ENCODE measurements at places on chromosomes 5 and 9.

GRCh38 chr5:170301981-170302652 is 4.5 kb upstream of the LCP2 start:
- DNase-seq, result no peak

DNA sequence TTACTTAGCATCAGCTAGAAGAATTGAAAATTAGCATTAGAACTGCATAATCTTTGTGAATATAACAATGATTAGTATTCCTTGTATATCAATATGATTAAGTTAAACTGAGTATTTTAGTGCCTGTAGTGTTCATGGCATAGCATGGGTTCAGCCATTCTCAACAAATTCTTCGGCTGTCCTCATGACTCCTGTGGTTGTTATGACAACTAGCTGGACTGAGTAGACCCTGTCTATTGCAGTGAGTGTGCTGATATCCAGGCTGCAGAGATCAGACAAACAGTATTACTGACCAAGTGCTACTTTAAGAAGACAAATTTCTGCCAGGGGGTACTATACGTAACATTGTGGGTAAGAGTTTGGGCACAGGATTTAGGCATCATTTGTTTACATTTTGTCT is 125.9 kb downstream of the NUDT12 start:
- no peak for DNase-seq

DNA sequence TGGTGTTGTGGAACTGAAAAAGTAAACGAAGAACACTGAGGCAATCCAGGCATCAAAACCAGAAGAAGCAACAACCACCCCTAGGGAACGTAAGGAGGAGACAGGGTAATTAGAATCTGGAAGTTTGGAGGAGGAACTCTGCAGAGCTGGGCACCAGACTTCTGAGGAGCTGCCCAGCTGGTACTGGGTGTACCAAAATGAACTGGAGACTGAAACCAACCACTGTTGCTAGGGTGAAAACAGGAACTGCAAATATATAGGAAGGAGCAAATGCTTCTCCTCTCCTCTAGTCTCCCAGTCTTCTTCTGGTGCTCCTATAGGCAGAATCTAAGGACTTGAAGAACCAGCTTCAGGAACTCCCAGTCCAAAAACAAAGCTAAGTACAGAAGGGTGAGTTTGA is 189.8 kb downstream of the ELAVL2 start:
- no peak for DNase-seq

- peak; percentile 89 for DNase-seq
These were observed 246.6 kb downstream of the SLCO4C1 start for GRCh38 chr5:102049517-102049916.

GRCh38 chr5:115343855-115344254 is 47.4 kb upstream of the CCDC112 start:
- DNase-seq, result no peak

DNA sequence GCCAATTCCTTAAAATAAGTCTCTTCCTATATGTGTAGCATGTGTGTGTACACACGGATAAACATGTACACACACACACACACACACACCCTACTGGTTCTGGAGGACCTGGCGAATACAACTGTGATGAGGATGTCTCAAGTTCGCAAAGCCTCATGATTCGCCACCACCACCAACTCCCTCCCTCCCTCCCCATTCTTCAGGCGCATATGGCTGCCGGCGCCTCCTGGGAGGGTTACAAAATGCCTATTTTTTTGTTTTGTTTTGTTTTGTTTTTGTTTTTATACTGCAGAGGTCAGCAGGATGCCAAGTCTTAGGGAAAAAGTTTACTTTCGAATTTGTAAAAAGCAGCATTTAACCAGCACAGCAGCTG is 88.0 kb downstream of the DAP start:
- no peak for DNase-seq

- no peak for DNase-seq
These were observed 69.7 kb downstream of the PRLR start for GRCh38 chr5:35160486-35161116.
